ENCODE measurements at places on chromosomes 6 and 20. TPM values are rescaled to one million over a fixed set of nuclear protein-coding genes. Genes with fewer than 3 reads are reported as not detected.

E2F3 gene
- total RNA-seq: 4.9 TPM

ZNF341 gene
- total RNA-seq: 1.2 TPM

SPATA25 gene
- 3.5 TPM for total RNA-seq

DSN1 gene
- 31.1 TPM for total RNA-seq

IPCEF1 gene
- total RNA-seq: under 0.01 TPM

TNXB gene
- 7.7 TPM for total RNA-seq

SLCO4A1 gene
- 1.3 TPM for total RNA-seq

RFX6 gene
- not detected for total RNA-seq

THBS2 gene
- total RNA-seq: 141 TPM

GATA5 gene
- total RNA-seq: not detected

MLN gene
- total RNA-seq: not detected

TGM3 gene
- under 0.01 TPM for total RNA-seq

AAR2 gene
- total RNA-seq: 31.4 TPM

SIGLEC1 gene
- total RNA-seq: not detected

FKBP1C gene
- total RNA-seq: 0.17 TPM

DLL1 gene
- total RNA-seq: 0.15 TPM

ADGRG6 gene
- 0.33 TPM for total RNA-seq

TNF gene
- not detected for total RNA-seq

All from smooth muscle cell of trachea (primary cell).